ENCODE measurements at places on chromosomes 2 and 18.

- DNase-seq: no peak
These were observed 117.8 kb upstream of the CCDC195 start for GRCh38 chr2:224833986-224834385.

GRCh38 chr2:182496596-182496995, 69.8 kb upstream of the PDE1A start:
- DNase-seq: peak; percentile 19

GRCh38 chr2:158837645-158838044, 42.5 kb downstream of the DAPL1 start:
- no peak for DNase-seq

DNA sequence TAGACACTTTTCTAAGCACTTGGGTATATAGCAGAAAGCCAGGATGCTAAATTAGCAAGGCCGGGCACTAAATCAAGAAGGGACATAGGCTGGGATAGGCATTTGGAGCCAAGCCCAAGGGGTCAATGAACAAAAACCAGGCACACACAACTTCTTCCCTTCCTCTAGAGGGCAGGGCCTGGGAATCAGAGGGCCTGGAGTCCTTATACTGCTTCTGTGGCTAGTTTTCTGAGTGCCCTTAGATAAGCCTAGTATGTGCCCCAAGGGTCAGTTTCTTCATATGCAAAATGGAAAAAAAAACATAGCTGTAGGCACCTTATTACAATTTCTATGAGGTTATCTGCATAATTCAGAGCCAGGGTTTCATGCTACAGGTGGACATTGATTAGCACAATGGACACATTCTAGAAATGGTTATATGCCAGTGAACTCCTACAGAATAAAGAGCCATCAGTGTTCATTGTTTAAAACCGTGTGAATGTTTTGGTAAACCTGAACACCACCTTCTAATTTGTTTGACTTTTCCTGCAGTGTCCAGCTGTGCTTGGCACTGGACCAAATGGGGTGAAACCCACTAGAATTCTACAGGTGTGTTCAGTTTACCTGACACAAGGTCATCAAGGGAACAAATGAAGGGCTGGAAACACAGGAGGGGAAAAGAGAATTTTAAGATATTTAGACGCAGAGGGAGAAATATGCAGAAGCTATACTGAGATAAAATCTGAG, 49.6 kb downstream of the PAX8 start:
- DNase-seq: no peak

- no peak for DNase-seq
These were observed 18.6 kb downstream of the SLC16A14 start for GRCh38 chr2:230050136-230050535.

DNA sequence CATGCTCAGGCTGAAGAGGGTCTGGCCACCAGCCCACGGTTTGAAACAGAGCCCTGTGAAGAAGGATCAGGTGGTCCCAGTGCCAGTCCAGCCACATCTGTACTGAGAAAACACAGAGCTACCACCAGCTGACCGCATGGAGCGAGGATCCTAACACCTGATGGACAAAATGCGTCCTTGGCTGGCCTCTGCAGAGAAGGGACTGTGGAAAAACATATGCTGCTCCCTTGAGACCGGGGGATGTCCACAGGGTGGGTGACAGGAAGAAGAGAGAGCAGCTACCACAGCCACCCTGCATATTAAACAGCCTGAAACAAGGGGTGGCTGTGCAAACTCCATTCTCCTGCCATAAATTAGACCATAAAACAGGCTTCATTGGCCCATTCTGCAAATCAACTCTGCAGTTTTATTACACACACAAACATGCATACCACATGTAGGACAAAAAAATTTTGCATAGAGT, 137.2 kb downstream of the BCL2 start:
- DNase-seq: no peak

DNA sequence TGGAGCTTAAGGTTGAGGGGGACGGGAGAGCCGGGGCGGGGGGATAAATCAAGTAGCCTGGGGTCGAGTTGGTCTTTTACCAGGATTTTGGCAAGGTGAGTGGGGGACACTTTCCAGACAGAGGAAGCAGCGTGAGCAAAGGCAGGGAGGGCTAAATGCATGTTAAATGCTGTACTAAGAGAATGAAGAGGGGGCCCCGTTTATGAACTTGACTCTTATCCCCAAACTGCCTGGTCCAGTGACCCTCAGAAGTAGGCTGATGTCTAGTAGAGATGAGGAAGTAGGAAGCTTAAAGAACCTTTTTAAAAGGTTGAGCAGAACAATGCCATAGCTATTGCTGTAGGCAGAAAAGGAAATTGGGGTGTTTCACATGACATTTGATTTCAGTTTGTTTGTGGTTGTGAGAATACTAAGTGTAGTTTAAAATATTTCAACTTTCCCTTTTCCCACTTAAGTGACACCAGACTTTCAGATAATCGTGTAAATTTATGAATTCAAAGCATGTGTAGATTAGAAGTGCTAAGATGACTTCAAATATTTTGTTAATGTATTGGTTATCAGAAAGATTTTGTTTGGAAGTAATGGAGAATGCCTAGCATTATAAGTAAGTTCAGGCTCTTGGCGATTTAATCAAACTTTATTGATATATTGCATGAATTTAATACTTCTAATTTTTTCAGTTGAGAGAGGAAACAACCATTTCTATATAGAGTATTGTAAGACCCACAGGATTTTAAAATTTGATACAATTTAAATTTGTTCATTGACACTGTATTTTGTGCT, 1.8 kb downstream of the REL start:
- no peak for DNase-seq

DNA sequence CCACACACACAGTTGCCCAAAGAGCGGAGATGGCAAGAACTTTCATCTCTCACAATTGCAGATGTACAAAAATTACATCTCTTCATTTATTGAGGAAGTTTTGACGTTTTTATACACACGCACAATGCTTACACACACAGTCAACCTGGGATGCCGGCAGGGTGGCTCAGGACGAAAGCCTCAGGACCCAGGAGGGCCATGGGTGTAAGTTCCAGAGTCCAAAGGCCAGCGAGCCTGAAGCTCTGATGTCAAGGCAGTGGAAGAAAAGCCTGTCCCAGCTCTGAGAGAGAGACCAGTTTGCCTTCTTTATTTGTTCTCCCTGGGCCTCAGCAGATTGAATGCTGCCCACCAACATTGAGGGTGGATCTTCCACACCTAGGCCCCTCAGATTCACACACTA, 10.1 kb downstream of the AMER3 start:
- DNase-seq: no peak

DNA sequence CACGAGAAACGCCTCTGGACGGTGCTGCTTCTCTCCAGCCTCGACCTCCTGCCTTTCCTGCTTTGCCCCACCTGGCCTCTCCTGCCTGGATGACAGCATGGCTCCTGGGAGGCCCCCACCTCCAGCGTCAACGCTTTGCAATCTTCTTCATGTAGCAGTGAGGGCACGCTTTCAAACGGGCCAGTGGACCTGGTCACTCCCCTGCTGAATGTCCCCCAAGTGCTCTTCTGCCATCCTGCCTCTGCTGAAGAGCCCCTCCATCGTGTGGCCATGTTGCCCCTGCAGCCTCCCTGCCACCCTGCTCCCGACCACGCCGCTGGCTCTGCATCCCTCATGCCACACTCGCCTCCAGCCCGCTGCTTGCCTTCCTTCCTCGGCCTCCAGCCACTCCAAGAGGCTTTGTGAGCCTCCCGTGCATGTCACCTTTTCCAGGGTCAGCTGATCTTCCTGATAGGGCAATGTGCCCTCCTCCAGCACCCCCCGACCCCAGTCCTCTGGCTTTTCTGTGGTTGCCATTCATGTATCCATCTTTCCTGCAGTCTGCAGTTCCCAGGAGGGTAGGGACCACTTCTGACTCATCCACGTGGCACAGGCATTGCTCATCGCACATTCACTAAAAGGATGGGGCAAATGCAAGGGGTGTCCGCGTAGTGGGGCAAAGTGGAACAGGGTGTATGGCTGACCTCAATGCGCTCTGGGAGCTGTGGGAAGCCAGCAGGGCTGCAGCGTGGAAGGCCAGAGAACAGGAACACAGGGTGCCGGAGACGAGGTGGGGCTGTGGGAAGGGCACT, 268.8 kb downstream of the TWIST2 start:
- DNase-seq: no peak

- no peak for DNase-seq
These were observed 67.9 kb upstream of the ALPP start for GRCh38 chr2:232310696-232311095.

DNA sequence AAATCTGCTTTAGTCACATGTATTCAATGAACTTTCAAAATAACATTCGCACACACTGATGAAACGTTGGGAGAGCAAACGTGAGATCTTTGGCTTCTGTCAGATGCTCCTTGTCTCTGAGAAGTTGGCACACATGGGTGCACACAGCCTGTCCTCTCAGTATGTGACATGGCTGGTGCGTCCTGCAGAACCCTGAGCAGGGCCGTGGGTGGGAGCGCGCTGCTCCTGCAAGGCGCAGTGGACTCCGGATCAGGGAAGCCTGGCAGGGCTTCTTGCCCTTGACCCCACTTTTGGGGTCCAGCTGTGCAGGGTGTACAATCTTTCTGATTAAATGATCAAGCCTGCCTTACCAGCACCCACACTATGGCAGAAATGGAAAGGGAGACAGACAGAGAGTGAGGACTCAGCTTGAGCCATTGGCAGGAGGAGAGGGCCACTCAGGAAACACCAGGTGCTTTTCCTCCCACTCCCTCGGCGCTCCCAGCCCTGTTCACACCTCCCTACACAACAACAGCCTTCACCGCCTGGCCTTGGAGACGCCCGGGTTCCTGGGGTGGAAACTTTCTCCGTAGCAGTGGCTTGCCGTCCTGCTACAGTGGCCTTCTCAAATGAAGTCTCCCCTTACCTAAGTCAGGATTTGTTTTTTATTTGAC, 108.4 kb upstream of the SNTG2 start:
- DNase-seq: no peak

DNA sequence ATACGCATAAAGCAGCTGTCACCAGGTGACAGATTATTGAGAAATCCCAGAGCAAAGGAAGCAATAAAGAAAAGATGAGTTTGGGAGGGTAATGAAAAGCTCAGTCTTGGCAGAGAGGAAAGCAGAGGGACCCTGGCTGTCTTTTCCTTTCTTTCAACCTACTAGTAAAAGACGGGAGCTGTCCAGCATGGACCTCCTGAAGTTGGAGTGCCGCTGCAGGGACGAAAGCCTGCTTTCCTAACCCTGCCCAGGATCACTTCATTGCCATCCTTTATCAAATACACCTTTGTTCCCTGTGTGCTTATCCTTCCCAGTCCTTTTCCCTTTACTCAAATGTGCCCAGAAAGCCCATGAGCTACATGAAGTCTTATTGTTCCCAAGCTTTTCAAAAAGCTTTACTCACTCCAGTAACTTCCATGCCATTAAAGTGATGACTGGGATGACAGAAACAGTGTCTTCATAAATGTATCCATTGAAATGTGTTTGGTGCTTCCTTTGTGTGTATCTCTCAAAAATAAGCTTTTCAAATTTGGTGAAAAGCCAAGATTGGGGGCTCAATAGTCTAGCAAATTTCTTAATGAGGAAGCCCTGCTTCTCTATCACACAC, 3.7 kb upstream of the SPR start:
- DNase-seq: no peak
